ENCODE measurements at places on chromosomes 7 and 10. TPM values are rescaled to one million over a fixed set of nuclear protein-coding genes. Genes with fewer than 3 reads are reported as not detected.
A peak's percentile ranks its signal among the peaks of the same experiment; 100 is the strongest.

Gene ASAH2
- 0.51 TPM for total RNA-seq

Gene ZNHIT1
- total RNA-seq: 62.9 TPM

Gene SFTPA1
- total RNA-seq: not detected

Gene KIAA1217
- 0.26 TPM for total RNA-seq

Gene VSTM4
- 4.4 TPM for total RNA-seq

Gene CPA2
- under 0.01 TPM for total RNA-seq

Gene KEL
- total RNA-seq: not detected

Gene SEMA3E
- 2.0 TPM for total RNA-seq

Gene GIMAP7
- not detected for total RNA-seq

Gene OGDHL
- total RNA-seq: under 0.01 TPM

DNA sequence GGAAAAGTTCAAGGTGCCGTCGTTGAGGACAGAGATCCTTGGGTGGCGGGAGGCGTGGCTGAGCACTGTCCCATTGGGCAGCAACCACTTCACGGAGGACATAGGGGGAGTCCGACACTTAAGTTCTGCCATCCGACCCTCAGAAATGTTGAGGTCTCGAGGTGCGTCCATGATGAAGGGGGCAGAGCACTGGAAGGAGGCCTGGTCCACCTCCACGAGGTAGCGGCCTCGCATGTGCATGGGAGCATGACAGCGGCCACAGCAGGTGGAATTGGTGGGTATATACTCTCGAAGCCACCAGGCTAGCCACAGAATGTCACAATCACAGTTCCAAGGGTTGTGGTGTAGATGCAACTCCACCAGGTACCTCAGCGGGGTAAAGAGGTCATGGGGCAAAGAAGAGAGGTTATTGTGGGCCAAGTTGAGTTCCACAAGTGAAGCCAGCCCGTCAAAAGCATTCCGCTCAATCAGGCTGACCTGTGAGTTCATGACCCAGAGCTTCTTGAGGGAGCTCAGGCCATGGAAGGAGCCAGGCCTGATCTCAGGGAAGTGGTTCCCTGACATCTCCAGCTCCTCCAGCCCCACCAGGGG lies 1.7 kb downstream of the LRRC4 start:
- no peak overlapping the region for H3K4me3 ChIP-seq
- no peak overlapping the region for H3K27ac ChIP-seq
- no peak for DNase-seq
- peaks cover 2% of the 10 kb centered on the region for H3K36me3 ChIP-seq
- no peaks in the 10 kb centered on the region for H3K4me1 ChIP-seq

DNA sequence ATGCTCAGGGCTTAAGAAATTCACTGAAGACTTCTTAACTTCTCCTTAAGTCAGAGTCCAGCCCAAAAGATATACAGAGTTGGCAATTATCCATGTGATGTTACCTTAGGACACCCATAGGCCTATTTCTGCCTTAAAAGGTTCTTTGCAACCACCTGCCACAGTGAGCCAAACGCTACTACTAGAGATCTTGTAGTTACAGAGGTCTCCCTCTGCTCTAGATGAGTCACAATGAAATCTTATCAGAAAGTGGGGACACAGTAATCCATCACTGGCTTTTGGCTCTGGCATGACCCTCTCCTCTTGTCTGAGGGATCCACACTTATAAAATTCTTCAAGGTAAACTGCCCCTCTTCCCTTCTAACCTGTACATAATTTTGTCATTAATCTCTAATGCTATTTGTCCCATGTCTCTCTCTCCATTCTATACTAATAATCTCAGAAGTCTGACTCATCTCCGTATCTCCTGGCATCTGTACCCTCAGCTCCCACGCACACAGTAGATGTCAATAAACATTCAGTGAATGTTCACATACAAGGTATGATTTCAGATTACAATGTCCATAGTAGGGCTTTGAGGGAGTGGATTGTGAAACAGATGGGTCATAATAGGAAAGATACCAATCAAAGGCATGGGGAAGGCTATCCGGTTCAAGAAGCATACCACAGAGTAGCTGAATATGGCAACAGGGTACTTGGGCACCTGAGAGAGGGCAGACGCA lies 112.1 kb downstream of the SGMS1 start:
- no peaks in the 10 kb centered on the region for H3K27me3 ChIP-seq
- H3K4me1 ChIP-seq: peaks cover 4% of the 10 kb centered on the region
- no peaks in the 10 kb centered on the region for H3K36me3 ChIP-seq
- peak; percentile 72 for DNase-seq
- no peak overlapping the region for H3K27ac ChIP-seq
- H3K4me3 ChIP-seq: no peak overlapping the region

GRCh38 chr7:101681170-101682007 lies 52.3 kb upstream of the MYL10 start:
- no peaks in the 10 kb centered on the region for H3K27me3 ChIP-seq
- peaks cover 13% of the 10 kb centered on the region for H3K4me1 ChIP-seq
- no peaks in the 10 kb centered on the region for H3K36me3 ChIP-seq
- H3K27ac ChIP-seq: peak overlapping the region; percentile 59
- no peak overlapping the region for H3K4me3 ChIP-seq
- DNase-seq: peak; percentile 90

GRCh38 chr10:8556321-8556720 lies 501.8 kb downstream of the GATA3 start:
- no peak overlapping the region for H3K27ac ChIP-seq
- H3K4me3 ChIP-seq: no peak overlapping the region
- DNase-seq: no peak
- H3K27me3 ChIP-seq: no peaks in the 10 kb centered on the region

DNA sequence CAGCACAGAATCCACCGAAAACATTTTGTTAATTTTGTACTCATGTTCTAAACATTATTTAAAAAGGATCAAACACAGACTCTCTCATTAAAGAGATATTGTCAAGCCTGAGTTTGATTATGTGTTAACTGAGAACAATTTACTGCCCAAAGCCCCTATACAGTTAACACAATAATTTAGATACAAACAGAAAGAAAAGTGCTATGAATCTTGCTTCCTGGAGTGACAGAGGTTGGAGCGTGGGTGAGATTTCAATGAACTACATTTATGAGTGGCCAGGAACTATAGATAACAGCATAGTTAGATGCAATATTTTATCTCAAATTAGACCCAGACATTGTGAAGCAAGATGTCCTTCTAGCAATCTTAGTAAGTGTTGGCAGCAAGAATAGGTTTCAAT lies 448.9 kb upstream of the ETV1 start:
- no peak for DNase-seq
- H3K4me1 ChIP-seq: no peaks in the 10 kb centered on the region
- H3K27ac ChIP-seq: no peak overlapping the region
- H3K36me3 ChIP-seq: no peaks in the 10 kb centered on the region
- H3K27me3 ChIP-seq: no peaks in the 10 kb centered on the region

- no peaks in the 10 kb centered on the region for H3K36me3 ChIP-seq
- H3K27me3 ChIP-seq: no peaks in the 10 kb centered on the region
- H3K27ac ChIP-seq: no peak overlapping the region
- H3K4me3 ChIP-seq: no peak overlapping the region
These were observed 152.6 kb downstream of the PLCE1 start for GRCh38 chr10:94146313-94146712.

DNA sequence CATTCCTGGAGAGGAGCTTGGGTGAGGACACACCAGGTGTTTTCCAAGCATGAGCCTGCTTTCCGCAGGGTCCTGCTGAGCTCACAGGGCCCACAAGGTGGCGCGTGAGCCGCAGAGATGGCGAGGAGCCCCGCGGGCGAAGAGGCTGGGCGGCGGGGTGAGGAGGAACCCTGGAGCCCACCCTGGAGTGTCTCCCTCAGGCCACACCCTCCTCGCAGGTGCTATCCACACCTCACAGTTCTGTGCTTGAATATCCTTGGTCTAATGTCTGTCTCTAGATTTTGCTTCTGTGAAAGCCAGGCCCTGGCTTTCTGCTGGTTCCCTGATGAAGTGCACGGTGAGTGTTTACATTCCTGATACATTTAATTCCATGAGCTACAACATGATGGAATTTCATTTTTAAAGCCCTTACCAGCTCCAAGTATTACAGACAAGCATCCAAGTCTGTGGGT lies 433.6 kb downstream of the ACTR3B start:
- DNase-seq: no peak
- H3K4me3 ChIP-seq: no peak overlapping the region
- no peaks in the 10 kb centered on the region for H3K4me1 ChIP-seq
- H3K36me3 ChIP-seq: no peaks in the 10 kb centered on the region
- H3K27me3 ChIP-seq: no peaks in the 10 kb centered on the region
- no peak overlapping the region for H3K27ac ChIP-seq

GRCh38 chr10:31999070-31999660 lies 57.1 kb downstream of the KIF5B start:
- H3K27ac ChIP-seq: no peak overlapping the region
- no peaks in the 10 kb centered on the region for H3K4me1 ChIP-seq
- no peaks in the 10 kb centered on the region for H3K36me3 ChIP-seq
- peak; percentile 45 for DNase-seq

GRCh38 chr10:102599565-102600327 lies 44.5 kb upstream of the TRIM8 start:
- H3K4me3 ChIP-seq: no peak overlapping the region
- H3K27ac ChIP-seq: no peak overlapping the region
- H3K36me3 ChIP-seq: peaks cover 6% of the 10 kb centered on the region
- no peaks in the 10 kb centered on the region for H3K27me3 ChIP-seq
- peaks cover 18% of the 10 kb centered on the region for H3K4me1 ChIP-seq
- DNase-seq: no peak

- H3K27me3 ChIP-seq: no peaks in the 10 kb centered on the region
- H3K4me3 ChIP-seq: peak overlapping the region; percentile 81
- peak overlapping the region; percentile 56 for H3K27ac ChIP-seq
- no peaks in the 10 kb centered on the region for H3K36me3 ChIP-seq
- DNase-seq: peak; percentile 34
These were observed 989 bp downstream of the SRPK2 start for GRCh38 chr7:105387508-105388355.

DNA sequence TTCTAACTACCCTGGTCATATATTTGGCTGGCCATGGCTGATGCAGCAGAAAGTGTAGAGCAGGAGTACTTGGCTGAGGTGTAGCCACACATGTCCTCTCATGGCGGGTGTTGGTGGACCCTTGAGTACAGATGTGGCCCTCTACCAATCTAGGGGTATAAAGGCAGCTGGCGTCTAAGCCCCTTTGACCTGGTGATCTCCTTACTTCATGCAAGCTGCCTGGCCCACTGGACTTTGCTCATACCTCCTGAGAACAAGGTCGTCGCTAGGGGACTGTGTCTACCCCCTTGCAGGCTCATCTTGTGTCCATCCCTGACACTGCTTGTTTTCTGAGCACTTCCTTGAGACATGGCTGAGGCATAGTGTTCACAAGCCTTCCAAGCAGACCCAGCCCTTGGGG lies 287.8 kb downstream of the RPS24 start:
- no peak overlapping the region for H3K27ac ChIP-seq
- no peak for DNase-seq
- no peaks in the 10 kb centered on the region for H3K36me3 ChIP-seq

GRCh38 chr10:125076891-125077541 lies 83.3 kb downstream of the CTBP2 start:
- DNase-seq: peak; percentile 66
- H3K27ac ChIP-seq: peak overlapping the region; percentile 74
- H3K36me3 ChIP-seq: peaks cover 2% of the 10 kb centered on the region
- H3K4me3 ChIP-seq: no peak overlapping the region
- no peaks in the 10 kb centered on the region for H3K27me3 ChIP-seq

DNA sequence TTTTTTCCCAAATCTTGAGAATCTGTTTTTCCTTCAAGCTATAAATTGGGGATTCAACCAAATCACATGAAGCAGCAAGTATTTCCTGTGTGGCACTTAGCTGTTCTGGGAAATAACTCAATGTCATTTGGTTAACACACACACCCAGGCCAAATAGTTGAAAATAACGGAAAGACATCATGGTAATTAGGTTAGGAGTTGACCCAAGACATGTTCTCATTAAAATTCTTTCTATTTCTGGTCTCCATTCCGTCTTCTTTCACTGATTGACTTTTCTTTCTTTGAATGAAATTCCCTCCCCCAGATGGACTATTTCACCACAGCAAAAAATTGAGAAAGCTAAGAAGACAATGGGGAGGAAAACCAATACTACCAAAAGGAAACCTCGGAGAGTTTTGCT lies 30.5 kb downstream of the NRP1 start:
- H3K4me1 ChIP-seq: peaks cover 19% of the 10 kb centered on the region
- no peaks in the 10 kb centered on the region for H3K27me3 ChIP-seq
- H3K27ac ChIP-seq: no peak overlapping the region
- no peak for DNase-seq
- H3K36me3 ChIP-seq: no peaks in the 10 kb centered on the region
- H3K4me3 ChIP-seq: no peak overlapping the region

GRCh38 chr7:2802504-2803341 lies 41.4 kb downstream of the GNA12 start:
- H3K36me3 ChIP-seq: no peaks in the 10 kb centered on the region
- peaks cover 26% of the 10 kb centered on the region for H3K4me1 ChIP-seq
- no peaks in the 10 kb centered on the region for H3K27me3 ChIP-seq

GRCh38 chr7:31077484-31078362 lies 25.6 kb downstream of the ADCYAP1R1 start:
- no peaks in the 10 kb centered on the region for H3K36me3 ChIP-seq
- H3K4me1 ChIP-seq: no peaks in the 10 kb centered on the region
- no peak overlapping the region for H3K4me3 ChIP-seq
- no peak overlapping the region for H3K27ac ChIP-seq
- H3K27me3 ChIP-seq: no peaks in the 10 kb centered on the region

DNA sequence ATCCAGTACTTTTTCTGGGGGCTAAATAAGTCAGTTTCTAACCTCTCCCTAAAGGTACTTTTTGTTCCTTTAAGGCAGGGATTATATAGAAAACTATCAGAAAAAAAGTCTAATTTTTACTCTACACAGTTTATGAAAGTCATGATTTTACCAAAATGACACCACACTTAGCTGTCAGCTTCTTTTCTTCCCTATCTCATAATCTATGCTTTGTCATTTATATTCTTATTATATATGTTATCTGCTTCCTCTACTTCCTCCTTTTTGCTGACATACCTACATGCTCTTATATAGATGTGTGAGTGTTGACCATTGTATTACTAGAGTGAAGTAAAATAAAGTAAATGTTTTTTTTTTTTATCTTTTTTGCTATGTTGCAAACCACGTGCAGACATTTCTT lies 203.9 kb upstream of the CHRM2 start:
- no peaks in the 10 kb centered on the region for H3K36me3 ChIP-seq
- H3K27me3 ChIP-seq: no peaks in the 10 kb centered on the region
- H3K27ac ChIP-seq: no peak overlapping the region

- H3K4me1 ChIP-seq: peaks cover under 1% of the 10 kb centered on the region
- H3K27ac ChIP-seq: no peak overlapping the region
- DNase-seq: no peak
- no peaks in the 10 kb centered on the region for H3K36me3 ChIP-seq
These were observed 826.4 kb downstream of the LRMDA start for GRCh38 chr10:76257816-76258215.

DNA sequence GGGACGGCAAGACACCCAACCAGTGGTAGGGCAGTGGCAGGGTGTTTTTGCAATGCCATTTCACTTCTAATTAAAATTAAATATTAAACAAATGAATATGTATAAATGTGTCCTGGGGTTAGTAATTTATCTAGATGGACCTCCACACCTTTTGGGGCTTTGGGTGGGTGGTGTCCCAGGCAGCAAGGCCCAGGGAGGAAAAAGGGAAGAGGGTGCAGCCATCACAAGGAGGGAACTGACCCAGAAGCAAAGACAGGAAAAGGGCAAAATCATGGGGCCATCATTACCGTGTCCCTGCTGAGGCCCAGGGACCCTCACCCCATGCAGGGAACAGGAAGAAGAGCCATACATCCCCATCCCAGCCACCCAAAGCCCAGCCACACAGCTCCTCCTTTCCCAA lies 204.6 kb downstream of the GRID1 start:
- no peak for DNase-seq
- H3K27ac ChIP-seq: no peak overlapping the region
- no peaks in the 10 kb centered on the region for H3K4me1 ChIP-seq
- H3K36me3 ChIP-seq: no peaks in the 10 kb centered on the region
- no peak overlapping the region for H3K4me3 ChIP-seq
